Activated CD4-positive, alpha-beta memory T cell treated with anti-CD3 and anti-CD28 coated beads for 36 hours (primary cell): ENCODE measurements at places on chromosomes 12 and 14.

- peaks cover 4% of the 10 kb centered on the region for H3K27me3 ChIP-seq
- no peak overlapping the region for H3K4me3 ChIP-seq
- H3K4me1 ChIP-seq: peaks cover 9% of the 10 kb centered on the region
- H3K36me3 ChIP-seq: no peaks in the 10 kb centered on the region
These were observed 63.5 kb downstream of the CCDC92 start for GRCh38 chr12:123908884-123909725.

DNA sequence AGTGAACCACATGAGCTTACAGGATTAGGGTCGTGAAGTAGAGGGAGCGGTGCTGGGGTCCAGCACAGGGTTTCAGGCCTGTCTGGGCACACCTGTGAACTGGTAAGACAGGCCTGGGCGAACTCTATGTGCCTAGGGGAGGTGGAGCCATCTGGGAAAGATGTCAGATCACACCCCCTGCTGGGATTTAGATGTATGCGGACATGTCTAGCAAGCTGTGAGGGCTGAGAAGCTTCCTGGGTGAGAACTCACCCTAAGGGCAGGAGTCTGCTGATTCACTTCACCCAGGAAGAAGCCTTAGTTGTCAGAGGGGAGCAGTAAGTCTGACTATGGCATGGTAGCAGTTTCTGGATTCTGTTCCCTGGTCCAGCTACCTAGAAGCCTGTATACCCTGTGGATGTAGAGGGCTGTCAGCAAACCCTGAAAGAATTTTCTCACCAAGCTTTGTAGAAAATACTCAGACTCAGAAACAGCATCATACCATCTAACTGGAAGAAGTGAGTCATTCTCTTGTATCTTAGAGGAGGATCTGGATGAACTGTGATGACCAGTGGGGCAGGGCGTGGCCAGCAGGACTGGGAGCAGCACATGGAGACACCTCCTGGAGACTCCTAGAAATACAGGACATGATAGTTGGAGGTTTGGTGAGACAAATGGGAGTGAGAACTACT lies 11.2 kb upstream of the PYGL start:
- peak; percentile 66 for DNase-seq
- no peak overlapping the region for H3K4me3 ChIP-seq
- no peaks in the 10 kb centered on the region for H3K36me3 ChIP-seq
- peaks cover 11% of the 10 kb centered on the region for H3K4me1 ChIP-seq
- no peak overlapping the region for H3K27ac ChIP-seq

GRCh38 chr14:69985463-69985862 lies 106.2 kb downstream of the SMOC1 start:
- peaks cover 17% of the 10 kb centered on the region for H3K27me3 ChIP-seq
- no peak for DNase-seq
- H3K27ac ChIP-seq: no peak overlapping the region
- H3K36me3 ChIP-seq: no peaks in the 10 kb centered on the region
- H3K4me3 ChIP-seq: no peak overlapping the region

GRCh38 chr14:69680297-69680696 lies 68.9 kb downstream of the SUSD6 start:
- H3K27ac ChIP-seq: peak overlapping the region; percentile 35
- H3K4me3 ChIP-seq: no peak overlapping the region
- DNase-seq: no peak
- peaks cover 86% of the 10 kb centered on the region for H3K4me1 ChIP-seq
- no peaks in the 10 kb centered on the region for H3K27me3 ChIP-seq
- peaks cover 25% of the 10 kb centered on the region for H3K36me3 ChIP-seq

GRCh38 chr12:67633708-67634107 lies 14.8 kb upstream of the DYRK2 start:
- H3K4me3 ChIP-seq: no peak overlapping the region
- DNase-seq: no peak
- H3K27ac ChIP-seq: no peak overlapping the region

DNA sequence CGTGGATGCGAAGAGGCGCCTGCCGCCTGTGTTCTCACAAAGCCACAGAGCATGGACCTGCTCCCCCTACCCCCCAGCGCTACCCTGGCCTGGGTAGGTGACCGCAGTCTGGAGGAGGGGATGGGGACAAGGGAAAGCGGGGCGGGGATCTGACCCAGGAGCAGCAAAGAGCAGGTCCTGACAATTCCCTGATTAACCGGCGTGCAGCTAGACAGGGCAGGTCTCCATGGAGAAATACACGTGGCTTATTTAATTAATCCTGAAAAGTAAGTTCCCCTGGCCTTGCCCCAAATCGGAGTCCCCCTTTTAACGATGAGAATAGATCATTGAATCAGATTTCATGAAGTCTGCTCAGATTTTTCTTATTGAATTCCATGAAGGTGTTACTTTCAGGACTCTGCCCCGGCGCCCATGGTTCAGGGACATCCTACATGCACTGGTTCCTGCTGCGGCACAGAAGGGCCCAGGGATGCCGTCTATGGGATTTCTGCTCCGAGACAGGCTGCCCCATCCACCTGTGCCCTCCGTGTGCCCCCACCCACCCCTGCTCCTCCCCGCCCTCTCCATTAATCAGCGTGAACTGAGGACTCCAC lies 251.0 kb upstream of the SFSWAP start:
- peaks cover 12% of the 10 kb centered on the region for H3K27me3 ChIP-seq
- DNase-seq: no peak
- H3K4me3 ChIP-seq: no peak overlapping the region
- H3K27ac ChIP-seq: no peak overlapping the region
